ENCODE measurements at places on chromosomes 3 and 15.
A peak's percentile ranks its signal among the peaks of the same experiment; 100 is the strongest.

DNA sequence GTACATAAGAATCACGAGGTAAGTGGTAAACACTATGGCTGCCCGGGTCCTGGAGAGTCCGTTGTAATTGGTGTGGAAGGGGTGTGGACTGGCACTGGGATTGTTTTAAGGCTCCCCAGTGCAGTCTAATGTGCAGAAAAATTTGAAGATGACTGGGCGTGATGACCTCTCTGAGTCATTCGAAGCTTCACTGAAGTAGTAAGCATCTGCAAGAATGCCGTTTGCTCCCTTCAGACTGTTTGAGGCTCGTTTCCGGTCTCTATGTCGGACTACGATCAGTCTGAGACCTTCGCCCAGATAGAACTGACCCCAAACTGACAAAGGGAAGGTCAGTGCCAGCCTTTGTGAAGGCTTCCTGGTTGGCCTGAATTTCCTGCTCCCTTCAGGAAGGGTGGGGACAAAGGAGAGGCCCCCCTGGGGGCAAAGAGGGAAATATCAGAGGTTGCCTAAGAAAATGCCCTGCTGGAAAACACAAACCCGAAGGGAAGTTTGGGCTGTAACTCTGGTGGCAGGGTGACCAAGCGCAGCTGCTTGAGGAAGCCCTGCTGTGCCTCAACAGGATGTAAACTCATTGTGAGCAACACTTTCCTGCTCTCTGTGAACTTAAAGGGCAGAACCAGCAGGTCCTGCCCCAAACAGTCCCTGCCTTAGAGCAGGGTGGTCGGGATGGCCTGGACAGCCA lies 34.6 kb downstream of the BTD start:
- DNase-seq = peak; percentile 94

GRCh38 chr3:126915015-126915414 lies 67.9 kb upstream of the PLXNA1 start:
- DNase-seq = no peak

- no peak for DNase-seq
Measured at GRCh38 chr3:140731440-140732119, 53.7 kb downstream of the TRIM42 start.

- DNase-seq = no peak
Measured at GRCh38 chr3:134307425-134307824, 56.8 kb upstream of the RYK start.

GRCh38 chr15:41476416-41477048 lies 17.1 kb upstream of the ITPKA start:
- peak; percentile 35 for DNase-seq

GRCh38 chr3:138547342-138547975 lies 46.6 kb downstream of the CEP70 start:
- DNase-seq = no peak

- DNase-seq = no peak
Measured at GRCh38 chr15:63086271-63086670, 35.4 kb upstream of the LACTB start.

DNA sequence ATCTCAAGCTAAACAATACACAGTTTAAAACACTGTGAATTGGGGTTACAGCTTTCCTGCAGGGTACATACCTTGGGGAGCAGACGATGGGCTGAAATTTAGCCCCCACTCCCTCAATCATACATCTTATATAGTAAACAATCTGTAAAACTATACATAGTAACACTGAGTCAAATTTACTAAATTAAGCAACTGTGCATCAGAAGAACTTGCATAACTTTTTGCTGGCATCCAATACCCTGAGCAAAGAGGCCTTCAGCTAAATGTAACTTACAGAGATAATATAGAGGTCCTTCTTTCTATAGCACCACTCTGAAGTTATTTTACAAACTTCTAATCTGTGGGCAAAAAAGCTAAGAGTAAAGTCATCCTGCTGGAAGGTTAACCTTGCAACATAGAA lies 603.6 kb upstream of the TGFBR2 start:
- DNase-seq = no peak

Data from choroid plexus epithelial cell (primary cell).